ENCODE measurements at places on chromosomes 6 and 20. TPM values are rescaled to one million over a fixed set of nuclear protein-coding genes. Genes with fewer than 3 reads are reported as not detected.

DNA sequence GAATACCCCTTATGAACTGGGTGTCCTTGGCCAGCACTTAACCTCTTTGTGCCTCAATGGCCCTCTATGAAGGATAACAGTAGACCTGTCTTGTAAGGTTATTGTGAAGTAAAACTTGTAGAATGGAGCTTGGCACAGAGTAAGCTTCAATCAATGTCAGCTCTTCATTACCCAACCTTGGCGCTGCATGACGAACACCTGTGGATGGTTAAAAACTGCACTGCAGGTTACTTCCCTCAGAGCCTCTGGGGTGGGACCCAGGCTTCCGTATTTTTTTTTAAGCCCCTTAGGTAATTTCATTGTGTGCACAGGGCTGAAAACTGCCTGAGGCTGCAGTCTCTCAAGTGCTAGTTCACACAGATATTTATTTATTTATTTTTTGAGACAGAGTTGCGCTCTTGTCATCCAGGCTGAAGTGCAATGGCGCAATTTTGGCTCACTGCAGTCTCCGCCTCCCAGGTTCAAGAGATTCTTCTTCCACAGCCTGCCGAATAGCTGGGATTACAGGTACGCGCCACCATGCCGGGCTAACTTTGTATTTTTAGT lies 42.8 kb upstream of the SLC23A2 start:
- DNase-seq = no peak

DNA sequence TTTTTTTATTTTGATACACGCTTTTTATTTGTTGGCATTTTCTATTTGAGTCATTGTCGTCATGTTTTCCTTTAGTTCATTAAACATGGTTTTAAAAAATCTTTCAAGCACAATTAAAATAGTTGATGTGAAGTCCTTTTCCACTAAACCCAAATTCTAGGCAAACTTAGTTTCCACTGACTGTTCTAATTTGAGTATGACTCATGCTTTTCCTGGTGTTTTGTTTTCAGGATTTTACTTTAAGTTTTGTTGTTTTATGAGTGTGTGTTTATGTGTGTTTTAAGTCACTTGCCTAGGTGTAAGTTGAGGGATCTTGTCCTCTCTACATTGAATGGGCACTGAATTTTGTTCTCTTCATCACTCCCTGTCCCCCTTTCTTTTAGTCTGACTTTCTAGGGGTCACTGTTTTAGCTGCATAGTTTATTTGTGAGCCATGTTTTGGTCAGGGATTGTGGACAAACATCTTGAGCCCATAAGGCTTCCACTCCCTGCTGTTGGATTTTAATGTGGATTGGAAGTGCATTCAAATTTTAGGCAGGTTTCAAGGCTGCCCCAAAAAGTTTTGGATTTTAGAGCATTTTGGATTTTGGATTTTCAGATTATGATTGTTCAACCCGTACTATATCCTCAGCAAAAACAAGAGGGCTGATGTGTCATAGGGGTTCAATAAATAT lies 94.8 kb downstream of the CDYL start:
- DNase-seq = no peak

DNA sequence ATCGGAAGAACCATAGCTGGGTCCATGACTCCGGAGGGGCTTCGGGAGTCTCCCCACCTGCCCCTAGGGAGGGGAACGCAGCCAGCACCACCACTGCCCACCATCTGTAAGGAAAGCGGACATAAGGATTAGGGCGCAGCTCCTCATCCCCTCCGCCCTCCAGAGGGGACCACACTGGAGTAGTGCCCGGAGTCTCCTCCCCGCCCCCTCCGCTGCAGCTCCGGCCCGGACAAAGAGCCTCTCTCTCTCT lies 628 bp downstream of the SLC35B2 start:
- DNase-seq = no peak

Gene HDGFL1
- total RNA-seq = not detected
